ENCODE measurements at places on chromosomes 2 and 18.

DNA sequence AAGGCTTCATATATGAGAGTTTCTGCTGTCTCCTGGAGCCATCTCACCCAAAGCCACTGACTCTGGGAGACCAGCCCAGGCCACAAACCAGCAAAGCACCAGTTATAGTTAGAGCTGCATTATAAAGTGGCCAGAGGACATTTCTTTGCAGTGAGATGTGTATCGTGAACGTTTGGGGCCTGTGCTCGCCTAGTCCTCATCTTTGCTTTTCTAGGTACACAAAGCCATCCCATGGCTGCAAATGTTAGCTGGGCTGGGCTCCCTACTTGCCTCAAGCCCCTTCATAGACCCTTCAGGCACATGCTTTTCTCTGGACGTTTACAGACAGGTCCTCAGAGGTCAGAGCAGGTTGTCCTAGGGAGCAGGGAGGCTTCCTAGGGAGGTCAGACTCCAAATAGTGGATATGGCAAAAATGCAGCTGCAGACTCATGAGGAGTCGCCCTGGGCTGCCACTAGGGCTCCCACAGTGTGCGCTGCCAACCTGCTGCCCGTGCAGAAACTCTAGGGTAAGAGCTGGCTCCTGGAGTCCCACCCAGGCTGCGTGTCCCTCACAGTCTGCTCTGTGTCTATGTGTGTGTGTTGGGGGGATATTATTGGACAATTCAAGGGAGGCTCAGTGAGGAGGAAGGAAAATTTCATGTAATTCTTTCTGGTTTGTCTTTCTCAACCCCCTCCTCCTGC, 141.0 kb downstream of the RPIA start:
- no peak for DNase-seq

DNA sequence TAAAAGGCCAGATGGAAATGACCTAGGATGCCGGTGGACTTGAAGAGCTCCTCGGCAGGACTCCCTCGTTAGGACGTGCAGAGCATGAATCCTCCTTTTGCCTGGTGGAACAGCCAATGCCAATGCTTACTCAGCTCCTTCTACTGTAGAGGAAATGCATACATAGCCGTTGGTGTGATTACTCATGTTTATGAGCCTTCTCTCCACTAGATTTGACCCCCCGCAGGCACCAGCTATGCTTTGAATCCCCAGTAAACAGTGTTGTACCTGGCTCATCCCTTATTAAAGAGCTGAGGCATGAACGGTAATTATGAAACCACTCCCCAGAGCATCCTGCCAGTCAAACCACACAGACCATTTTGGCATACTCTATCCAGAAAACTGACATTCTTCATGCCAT, 172.8 kb downstream of the ANTXR1 start:
- DNase-seq: no peak

DNA sequence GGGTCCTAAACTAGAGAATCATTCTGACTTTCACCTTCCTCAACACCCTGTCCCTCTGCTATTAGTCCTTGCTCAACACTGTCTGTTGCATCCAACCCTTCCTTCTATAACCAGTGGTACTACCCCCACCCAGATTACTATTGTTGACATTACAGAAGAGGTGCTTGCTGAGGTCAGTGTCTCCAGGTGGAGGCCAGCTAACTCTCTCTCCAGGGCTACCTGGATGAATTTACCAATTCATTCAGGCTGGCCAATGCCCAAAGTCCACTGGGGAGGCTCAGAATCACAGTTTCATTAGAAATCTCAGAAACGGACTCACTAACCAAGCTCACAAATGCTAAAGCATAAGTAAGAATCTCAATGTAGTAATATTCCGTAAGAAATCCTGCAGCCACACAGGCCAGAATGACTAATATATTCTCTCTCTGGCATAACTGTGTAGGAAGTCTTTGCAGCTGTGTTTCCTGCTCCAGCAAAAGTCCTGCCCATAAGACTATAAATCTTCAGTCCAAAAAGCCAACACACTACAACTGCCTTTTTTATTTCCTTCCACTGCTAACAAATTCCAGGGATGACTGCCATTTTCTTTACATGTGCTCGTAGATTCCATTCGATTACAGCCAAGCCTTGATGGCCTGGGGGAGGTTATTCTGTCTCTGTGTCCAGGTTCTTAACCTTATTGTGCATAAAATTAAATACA, 10.0 kb upstream of the TTR start:
- DNase-seq: no peak

GRCh38 chr2:134791616-134792015, 46.8 kb upstream of the ACMSD start:
- no peak for DNase-seq

DNA sequence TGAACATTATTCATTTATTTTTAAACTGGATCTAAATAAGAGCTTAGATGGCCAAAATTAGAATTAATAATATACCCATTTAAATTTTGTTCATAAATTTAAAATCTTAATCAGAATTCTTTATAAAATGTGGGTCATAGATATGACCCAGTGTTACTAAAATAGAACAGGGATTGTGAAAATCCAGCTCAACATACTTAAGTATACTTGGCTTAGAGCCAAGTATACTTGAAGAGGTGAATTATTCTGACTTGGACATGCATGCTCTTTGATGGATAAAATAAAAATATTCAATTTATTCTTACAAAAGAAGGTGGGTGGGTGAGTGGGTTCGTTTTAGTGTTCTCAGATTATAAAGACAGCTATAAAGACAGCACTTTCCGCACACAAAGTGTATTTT, 70.7 kb downstream of the SPOPL start:
- no peak for DNase-seq

Data from NCI-H2081 treated with DMSO at 0.1 percent for 48 hours (cell line).